ENCODE measurements at places on chromosomes 5 and 9.

DNA sequence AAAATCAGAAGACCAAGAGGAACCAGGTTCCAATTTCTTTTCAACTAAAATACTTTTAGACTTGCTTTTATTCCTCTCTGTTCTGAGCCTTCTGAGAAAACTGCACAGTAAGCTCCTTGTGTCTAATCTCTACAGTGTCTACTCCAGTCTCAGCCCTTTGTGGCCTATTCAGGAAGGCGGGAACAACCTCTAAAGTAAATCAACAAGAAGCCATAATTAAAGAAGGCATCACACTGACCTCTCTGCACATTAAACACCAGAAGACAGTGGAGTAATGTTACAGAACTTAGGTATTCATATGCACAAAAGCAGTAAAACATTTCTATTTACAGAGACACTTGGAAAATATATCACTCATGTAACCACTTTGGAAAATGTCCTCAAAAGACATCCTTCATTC is 14.9 kb downstream of the XPA start:
- DNase-seq: no peak

- DNase-seq: no peak
These were observed 19.7 kb downstream of the FNBP1 start for GRCh38 chr9:130023144-130023787.

- peak; percentile 68 for DNase-seq
These were observed 309.7 kb downstream of the NSG2 start for GRCh38 chr5:174355208-174355612.

GRCh38 chr5:136528481-136529030 is 163.2 kb upstream of the TRPC7 start:
- no peak for DNase-seq
